CD4-positive, alpha-beta T cell treated with Interleukin-2 at 100 ng/mL for 4 hours (primary cell): ENCODE measurements at places on chromosomes 7 and 10.
A peak's percentile ranks its signal among the peaks of the same experiment; 100 is the strongest.

GRCh38 chr10:28704464-28705161 lies 27.3 kb downstream of the BAMBI start:
- DNase-seq = no peak

- no peak for DNase-seq
Measured at GRCh38 chr7:8714791-8715190, 281.4 kb downstream of the NXPH1 start.

- DNase-seq = no peak
Measured at GRCh38 chr7:55438757-55439525, 73.8 kb downstream of the LANCL2 start.

GRCh38 chr7:4151926-4152549 lies 530.1 kb upstream of the FOXK1 start:
- DNase-seq = no peak

- DNase-seq = no peak
Measured at GRCh38 chr7:130231792-130232191, 24.1 kb downstream of the SSMEM1 start.

DNA sequence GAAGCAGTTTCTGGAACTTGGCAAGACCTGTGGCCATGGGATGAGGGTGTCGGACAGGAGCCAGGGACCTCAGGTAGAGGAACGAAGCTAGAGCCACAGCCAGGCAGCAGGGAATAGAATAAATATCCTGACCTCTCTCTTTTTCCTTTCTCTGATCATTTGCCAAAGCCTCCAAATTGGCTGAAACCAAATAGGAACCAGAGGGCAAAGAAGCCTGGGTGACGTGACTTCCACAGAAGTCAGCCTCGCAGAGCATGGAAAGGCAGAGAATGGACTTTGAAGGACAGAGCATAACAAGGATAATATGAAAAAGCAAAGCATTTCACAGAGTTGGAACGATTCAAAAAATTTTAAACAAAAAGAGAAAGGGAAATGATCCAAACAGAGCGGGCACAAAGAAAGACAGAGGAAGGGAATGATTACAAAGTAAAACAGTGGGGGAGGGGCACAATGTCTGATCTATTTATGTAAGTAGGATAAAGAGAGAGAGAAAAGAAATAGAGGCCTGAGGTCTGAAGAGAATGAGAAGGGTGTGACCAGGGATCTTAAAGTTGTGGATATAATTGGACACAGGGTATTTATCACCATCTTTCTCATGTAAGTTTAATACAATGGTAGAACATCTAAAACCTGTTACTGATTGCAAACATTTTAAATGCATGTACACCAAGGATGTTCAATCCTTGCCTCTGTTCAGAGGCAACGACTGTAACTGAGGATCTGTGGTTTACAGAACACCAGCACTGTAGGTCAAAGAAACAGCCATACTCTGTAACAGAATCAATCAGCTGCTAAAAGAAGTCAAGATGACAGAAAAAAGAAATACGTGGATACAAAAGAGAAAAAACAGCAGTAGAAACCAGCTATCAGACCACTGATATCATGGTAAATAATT lies 4.5 kb upstream of the ZEB1 start:
- DNase-seq = no peak

GRCh38 chr10:1625731-1626130 lies 111.6 kb downstream of the ADARB2 start:
- DNase-seq = no peak

- no peak for DNase-seq
Measured at GRCh38 chr7:23477157-23477499, 6.8 kb upstream of the IGF2BP3 start.

DNA sequence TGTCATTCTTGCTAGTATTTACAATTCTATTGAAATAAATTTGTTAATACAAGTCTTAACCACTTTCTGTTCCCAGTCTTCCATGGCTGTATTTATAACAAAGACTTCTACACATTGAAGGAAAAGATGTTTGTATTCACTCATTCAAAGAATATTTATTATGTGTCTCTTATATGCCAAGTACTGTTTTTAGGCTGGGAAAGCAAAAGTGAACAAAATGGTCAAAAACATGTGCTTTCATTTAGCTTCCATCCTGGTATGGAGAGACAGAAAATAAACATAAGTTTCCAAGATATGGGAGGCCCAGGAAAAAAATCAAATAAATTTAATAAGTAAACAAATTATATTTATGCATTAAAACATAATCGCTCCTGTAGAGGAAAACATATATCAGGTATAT lies 22.9 kb downstream of the CPED1 start:
- no peak for DNase-seq

GRCh38 chr7:15234431-15234830 lies 327.4 kb downstream of the AGMO start:
- DNase-seq = no peak

- no peak for DNase-seq
Measured at GRCh38 chr7:156827587-156828203, 65.3 kb downstream of the LMBR1 start.

DNA sequence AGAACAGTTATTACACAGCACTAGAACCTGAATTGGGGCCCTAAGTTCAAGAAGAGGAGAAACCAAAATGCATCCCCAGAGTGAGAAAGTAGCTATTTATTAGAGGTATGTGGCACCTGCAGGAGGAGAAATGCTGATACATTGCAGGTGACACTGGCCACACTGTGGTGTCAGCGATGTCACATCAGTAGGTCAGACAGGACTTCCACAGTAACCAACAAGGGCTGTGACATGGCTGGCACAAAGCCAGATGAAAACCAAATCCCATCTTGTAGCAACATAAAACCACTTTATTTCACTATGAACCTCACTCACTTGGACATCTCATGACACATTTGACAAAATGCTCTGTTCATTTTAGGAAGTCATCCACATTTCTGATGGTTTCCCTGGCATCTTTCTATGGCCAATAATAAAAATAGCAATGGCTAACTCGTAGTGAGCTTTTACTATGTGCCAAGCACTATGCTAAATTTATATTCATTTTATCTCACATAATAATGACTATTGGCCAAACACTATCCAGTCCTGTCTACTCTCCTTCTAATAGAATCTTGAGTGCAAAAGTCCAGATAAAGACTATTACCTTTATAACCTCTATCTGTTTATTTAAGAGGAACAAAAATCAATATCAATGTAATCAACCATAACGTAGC lies 154.2 kb downstream of the TSPAN12 start:
- no peak for DNase-seq

- DNase-seq = peak; percentile 26
Measured at GRCh38 chr10:70348228-70348850, 34.1 kb downstream of the LRRC20 start.
